Upper lobe of left lung (tissue), 6 donors: ENCODE measurements at places on chromosomes 1 and 21.

- H3K36me3 ChIP-seq: no peaks in the 10 kb centered on the region
Measured at GRCh38 chr1:192564099-192564498, 11.5 kb upstream of the RGS1 start.

DNA sequence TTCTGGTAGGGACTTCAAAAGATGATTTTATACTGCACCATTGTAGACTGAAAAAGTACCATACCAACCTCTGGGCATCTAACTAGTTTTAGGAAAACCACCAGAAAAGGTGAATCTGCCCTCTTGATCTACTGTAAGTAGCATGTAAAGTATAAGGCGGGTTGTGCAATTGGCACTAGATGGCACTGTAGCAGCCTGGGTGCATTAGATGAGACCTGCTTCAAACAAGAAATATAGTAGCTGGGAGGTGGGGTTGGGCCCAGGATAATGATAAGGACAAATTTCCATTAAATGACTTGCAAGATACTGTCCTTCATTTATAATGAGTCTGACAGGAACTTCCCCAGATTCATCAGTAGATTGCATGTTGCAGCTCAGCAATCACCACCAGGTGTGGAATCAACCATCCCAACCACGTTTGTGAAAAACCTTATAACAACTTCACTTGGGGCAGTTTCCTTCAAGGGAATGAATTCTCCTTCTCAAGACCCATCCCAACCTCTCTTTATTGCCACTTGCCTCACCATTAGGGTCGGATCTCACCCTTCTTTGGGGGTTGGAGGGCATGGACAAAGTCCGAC is 37.3 kb upstream of the IL10 start:
- peaks cover under 1% of the 10 kb centered on the region for H3K4me1 ChIP-seq
- H3K27ac ChIP-seq: no peak overlapping the region
- H3K36me3 ChIP-seq: no peaks in the 10 kb centered on the region
- DNase-seq: peak; percentile 47
- H3K27me3 ChIP-seq: no peaks in the 10 kb centered on the region

DNA sequence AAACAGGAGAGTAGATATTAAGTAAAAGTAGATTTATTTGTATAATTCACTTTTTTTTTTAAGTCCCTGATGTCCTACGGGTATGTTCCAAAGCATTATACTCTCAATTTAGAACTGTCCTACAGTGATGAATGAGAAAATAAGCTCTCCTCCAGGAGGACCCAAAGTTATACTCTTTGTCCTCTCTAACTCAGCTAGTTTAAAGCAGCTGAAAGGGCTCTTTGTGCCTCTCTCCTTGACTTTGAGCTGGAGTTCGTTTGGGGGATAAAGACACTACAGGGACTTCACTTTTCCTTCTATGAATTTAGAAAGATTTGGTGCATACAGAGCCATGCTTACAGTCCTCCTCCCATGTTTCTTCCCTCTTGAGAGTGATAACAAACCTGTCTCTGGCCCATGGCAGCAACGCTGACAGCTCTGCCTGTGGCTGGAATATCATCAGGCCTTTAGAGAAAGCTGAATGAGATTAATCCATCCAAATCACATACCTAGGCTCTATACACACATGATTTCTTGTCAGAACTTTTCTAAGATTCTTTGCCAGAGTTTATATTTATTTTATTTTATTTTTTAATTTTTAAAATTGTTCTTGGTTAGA is 134.3 kb downstream of the PIK3R3 start:
- DNase-seq: no peak
- no peaks in the 10 kb centered on the region for H3K36me3 ChIP-seq
- H3K27ac ChIP-seq: no peak overlapping the region

DNA sequence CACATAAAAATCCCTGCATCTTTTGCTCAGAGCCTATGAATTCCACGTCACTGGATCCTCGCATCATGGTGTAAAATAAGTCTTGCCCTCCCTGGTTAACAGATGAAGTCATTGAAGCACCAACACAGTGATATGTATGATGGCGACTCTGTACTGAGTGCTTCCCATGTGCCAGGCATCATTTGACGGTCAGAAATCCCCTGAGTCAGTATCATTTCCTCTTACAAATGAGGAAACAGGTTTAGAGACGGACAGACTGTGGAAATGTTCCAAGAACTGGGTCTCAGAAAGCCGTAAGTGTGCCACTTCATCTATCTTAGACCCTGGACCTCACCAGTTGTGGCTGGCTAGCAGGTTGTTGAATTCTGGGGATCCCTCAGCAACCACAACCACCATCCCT is 5.1 kb upstream of the OLFML2B start:
- H3K27ac ChIP-seq: no peak overlapping the region
- H3K36me3 ChIP-seq: no peaks in the 10 kb centered on the region
- no peak overlapping the region for H3K4me3 ChIP-seq
- DNase-seq: peak; percentile 32
- no peaks in the 10 kb centered on the region for H3K27me3 ChIP-seq
- peaks cover 13% of the 10 kb centered on the region for H3K4me1 ChIP-seq

- peaks cover 13% of the 10 kb centered on the region for H3K36me3 ChIP-seq
- DNase-seq: no peak
- H3K4me3 ChIP-seq: no peak overlapping the region
Measured at GRCh38 chr1:155608888-155609225, 1.2 kb upstream of the MSTO1 start.
